ENCODE measurements at places on chromosomes 1 and 21.

- DNase-seq = no peak
These were observed 1.2 kb downstream of the MCM3AP start for GRCh38 chr21:46284077-46284644.

GRCh38 chr1:7430047-7430608 is 341.0 kb upstream of the VAMP3 start:
- no peak for DNase-seq

GRCh38 chr1:111223126-111223685 is 4.3 kb upstream of the CHI3L2 start:
- no peak for DNase-seq

DNA sequence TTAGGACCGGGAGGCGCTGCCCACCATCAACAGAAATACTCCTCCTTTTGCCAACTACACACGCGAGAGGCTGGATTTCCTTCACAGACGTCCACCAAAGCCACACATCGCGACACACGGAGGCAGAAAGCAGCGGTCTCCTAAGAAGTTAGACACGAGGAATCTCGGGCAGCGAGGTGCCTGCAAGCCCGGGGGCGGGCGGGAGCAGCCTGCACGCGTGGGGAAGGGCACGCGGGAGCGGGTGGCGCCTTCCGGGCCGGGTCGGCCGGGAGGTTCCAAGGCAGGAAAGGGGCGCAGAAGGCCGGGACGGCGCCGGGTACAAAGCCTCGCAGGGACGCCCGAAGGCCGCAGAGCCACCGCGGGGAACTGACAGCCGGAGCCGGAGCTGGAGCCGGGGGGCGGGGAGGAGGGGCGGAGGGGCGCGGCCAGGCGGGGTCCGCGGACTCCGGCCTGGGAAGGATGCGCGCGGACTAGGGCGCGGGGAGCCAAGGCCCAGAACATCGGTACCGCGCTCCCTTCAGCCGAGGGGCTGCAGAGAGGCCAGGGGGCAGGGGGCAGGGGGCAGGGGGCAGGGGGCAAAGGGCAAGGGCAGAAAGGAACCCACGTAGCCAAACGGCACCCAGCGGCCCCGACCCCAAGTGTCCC is 722 bp downstream of the NPHP4 start:
- peak; percentile 34 for DNase-seq

- no peak for DNase-seq
These were observed 93.8 kb downstream of the ATP1B1 start for GRCh38 chr1:169200319-169200718.

Measured in foreskin keratinocyte (primary cell).